ENCODE measurements at places on chromosomes 6 and 20.
A peak's percentile ranks its signal among the peaks of the same experiment; 100 is the strongest.

DNA sequence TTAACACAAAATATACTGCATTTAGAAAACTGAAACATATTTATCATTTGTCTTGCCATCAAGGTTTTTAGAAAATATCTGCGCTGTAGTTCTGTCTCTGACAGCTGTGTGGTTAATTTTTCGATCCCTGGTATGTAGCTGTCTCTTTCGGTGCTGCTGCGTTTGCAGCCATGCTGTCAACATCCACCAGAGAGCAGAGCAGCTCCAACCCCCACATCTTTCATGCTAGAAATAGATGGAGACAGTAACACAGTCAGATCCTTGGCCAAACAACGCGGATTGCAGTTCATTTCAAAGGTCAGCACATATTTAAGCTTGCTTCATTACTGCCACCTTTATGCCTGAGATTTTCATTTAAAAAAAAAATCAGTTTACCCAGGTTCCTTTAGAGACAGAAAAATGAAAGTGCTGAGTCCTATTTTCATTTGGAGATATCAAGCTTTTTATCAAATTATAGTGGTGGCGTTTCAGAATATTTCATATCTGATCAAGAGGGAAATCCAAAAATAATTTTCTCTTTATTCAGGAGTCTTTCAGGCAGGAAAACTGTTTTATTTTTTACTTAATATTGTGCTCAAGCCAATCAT, 157.7 kb upstream of the MMS22L start:
- no peak for DNase-seq

- DNase-seq, result no peak
These were observed 232.7 kb upstream of the TENT5A start for GRCh38 chr6:81985191-81985590.

DNA sequence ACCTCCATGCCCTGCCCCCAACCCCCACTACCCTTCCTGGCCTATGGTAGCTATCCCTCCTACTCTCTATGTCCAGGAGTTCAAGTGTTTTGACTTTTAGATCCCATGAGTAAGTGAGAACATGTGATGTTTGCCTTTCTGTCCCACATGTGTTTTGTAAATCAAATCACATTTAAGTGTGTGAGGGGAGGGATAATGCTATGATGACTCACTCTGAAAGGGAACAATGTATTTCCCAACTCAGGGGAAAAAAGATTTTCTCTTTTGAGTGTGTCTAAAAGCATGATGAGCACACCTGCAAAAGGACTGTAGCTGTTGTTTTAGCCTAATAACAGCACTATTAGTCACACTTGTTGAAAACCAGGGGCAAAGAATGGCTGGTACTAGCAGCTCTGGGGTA, 193.7 kb downstream of the GJA10 start:
- DNase-seq, result no peak

GRCh38 chr6:110933912-110934311, 24.6 kb upstream of the GTF3C6 start:
- no peak for DNase-seq

DNA sequence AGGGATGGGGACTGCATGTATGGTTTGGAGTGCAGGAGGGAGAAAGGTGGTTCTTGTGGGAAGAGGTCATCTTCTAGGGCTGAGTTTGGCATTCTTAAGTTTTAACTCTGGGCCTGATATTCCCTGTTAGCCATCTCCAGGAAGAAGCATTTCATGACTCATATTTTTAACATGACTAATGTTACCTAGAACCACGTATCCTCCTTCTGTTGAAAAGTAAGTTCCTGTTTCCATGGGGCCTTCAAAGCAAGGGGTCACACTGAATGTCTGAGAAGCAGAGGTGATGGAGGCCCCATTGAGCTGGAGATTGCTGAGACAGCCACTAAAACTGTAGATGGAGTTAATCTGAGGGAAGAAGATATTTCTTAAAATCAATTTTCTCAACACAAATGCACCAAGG, 30.2 kb downstream of the FAM229B start:
- DNase-seq, result no peak

- DNase-seq, result peak; percentile 11
These were observed 32.1 kb downstream of the SF3B5 start for GRCh38 chr6:144063246-144063743.

GRCh38 chr6:88730611-88731011, 232.8 kb downstream of the RNGTT start:
- no peak for DNase-seq

DNA sequence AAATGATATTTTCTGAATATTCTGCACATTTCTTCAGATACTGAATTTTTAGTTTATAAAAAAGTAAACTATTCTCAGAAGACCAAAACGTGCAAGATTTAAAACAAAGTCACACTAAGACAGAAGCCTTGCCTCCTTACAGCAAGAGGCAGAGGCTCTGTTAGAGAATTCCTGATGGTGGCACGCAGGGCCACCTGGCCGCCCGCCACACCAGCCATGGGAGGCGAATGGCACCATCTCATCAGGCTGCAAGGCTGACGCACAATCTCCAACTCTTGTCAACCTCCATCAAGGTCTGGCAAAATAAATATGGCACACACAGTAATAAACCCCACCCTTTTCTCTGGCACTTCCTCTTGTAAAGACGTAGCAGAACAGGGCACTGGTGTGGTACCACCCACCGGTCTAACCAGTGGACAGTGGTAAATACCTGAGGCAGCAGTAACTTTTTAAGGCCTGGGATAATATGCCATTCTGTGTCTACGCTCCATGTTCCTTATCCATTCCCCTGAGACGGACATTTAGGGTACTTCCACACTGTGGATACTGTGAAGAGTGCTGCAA, 111.4 kb downstream of the WDR27 start:
- DNase-seq, result no peak

GRCh38 chr20:19026121-19026878, 186.1 kb upstream of the SLC24A3 start:
- no peak for DNase-seq

DNA sequence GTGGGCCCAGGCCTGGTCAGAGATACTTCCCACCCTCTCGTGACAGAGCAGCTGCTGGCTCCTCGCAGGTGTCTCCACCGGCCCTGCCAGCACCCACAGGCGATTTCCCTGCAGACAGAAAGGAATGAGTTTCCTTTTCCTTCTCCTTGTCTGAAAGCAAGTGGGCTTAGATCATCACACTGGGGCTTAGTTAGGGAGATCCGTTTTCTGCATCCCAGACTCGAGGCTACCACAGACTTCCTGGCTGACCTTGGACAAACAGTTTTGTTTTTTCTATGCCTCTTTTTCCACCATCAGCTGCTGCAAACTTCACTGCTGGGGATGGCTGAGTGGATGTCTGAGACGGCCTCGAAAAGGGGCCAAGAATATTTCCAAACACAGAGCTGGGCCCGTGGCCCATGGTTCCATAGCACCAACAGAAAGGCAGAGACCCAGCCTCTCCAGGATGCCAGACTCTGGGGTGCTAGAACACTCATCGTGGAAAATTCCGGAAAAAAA, 86.5 kb downstream of the BANF2 start:
- no peak for DNase-seq

- DNase-seq, result peak; percentile 53
These were observed 17.3 kb downstream of the GABRR2 start for GRCh38 chr6:89297695-89298351.

DNA sequence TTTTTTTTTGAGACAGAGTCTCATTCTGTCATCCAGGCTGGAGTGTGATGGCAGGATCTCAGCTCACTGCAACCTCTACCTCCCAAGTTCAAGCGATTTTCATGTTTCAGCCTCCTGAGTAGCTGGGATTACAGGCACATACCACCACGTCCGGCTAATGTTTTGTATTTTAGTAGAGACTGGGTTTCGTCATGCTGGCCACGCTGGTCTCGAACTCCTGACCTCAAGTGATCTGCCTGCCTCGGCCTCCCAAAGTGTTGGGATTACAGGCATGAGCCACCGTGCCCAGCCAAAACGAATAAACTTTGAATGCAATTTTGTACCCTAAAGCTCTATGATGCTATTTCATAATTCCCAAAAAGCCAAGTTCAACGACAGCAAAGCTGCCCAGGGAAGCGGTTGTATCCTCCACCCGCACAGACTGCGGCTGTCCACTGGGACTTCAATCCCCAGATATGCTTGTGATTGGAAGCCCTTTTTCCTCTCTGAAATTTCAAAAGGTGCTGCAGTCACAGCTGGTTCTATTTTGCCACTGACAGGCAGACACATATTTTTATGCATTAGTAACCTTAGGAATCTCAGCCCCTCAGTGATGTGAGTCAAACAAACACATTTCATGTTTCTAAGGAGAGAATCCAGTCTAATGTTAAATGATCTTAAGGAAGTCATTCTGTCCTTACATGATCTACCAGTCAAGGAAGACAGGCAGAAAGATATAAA, 8.7 kb upstream of the RAMACL start:
- DNase-seq, result no peak

GRCh38 chr20:373171-373890, 7.2 kb upstream of the TRIB3 start:
- no peak for DNase-seq

DNA sequence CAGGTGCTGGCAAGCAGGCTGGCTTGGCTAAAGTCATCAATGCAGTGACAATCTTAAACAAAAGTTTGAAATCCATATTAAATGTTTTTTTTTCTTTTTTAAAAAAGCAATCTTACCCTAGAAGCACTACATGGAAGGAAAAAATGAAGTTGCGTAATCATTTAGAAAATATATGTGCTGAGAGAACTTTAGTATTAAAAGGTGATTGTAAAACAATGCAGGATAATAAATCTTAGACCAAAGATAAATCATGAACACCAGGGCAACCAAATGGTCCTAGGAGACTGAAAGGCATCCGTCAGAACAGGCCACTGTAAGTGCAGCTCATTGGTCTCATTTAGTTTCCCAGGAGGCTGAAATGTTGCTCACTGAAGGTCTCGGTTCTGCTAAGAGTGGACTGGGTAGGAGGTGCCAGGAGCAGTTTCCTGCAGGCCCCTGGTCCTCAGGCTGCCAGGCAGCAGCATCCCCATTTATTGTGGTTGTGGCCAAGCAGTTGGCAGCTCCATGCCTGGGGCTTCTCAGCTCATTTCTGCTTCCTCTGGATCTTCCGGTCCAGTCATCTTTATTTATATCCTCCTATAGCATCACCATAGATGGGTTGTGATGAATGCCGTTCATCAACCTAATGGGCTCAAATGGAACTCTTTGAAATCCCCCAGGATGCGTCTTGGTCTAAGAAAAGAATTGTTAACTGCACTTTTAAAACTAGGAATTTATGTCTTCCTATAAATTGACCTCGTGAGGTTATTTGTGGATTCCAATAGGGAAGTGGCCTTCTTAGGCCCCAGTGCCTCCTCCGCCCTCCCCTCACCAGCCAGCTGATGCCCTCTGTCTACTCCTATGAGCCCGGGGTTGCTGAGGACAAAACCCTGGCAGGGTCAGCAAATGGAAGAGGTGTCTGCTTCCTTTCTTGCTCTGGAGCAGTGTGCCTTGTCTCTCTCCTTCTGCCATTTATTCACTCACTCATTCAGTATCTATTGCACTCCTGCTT, 269.0 kb downstream of the UST start:
- DNase-seq, result no peak

DNA sequence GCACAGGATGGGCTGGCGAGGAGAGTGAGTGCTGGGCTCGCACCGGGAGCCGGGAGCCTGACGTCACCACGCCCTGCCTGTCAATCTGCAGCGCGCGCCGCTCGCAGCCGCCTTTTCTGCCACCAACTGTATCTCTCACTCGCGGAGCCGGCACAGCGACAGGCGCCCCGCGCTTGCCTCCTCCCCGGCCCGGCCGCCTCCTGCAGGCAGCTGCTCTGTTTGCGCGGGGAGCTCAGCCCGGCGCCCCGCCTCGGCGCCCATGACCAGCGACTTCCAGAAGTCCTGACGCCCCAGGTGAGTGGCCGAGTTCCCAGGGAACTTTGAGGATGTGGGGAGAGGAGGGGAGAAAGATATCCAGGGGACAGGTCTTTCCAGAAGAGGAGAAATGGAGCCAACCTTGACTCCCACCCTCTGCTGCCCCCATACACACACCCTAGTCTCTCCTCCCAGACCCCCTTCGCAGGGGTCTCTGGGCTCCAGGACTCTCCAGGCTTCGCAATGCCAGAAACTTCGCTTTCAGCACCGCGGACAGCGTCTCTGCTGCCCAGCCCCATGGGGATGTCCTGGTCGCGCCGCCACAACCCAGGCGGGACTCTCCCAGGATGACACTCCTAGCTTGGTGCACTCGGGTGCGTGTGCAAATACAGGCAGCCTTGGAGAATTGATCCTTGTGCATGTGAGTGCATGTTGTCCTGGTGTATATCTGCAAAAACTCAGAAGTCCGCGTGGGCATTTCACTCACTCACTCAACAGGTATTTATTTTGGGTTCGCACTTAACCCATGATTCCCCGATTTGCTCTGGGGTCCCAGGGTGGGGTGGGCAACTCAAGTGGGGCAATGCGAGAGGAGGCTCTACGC, at the start of gene GPR6:
Gene GPR6, plus strand, starts transcription at position 138 of the 859 bp plus-strand sequence. CDS start 802 bp downstream, outside the sequence.
- DNase-seq, result peak; percentile 34

DNA sequence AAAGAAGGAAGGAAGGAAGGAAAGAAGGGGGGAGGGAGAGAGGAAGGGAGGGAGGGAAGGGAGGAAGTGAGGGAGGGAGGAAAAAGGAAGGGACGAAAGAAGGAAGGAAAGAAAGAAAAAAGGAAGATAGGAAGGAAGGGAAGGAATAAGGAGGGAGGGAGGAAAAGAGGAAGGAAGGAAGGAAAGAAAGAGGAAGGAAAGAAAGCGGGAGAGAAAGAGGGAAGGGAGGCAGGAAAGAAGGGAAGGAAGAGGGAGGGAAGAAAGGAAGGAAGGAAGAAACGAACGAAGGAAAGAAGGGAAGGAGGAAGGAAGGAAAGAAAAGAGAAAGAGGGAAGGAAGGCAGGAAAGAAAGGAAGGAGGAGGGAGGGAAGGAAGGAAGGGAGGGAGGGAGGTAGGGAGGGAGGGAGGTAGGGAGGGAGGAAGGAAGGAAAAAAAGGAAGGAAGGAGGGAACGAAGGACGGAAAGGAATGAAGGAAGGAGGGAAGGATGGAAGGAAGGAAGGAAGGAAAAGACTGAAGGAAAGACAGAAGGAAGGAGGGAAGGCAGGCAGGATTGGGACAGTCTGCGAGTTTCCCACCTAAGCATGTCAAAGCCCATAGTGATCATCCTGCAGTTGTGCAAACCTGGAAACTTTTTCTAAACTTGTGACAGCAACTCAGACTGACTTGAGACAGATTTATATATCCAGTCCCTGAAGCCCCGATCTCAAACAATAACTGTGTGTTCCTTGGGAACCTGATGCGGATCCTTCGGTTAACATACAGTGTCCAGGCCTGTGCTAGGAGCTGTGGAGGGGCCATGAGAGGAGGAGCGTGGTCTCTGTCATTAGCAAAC, 59.8 kb upstream of the IYD start:
- DNase-seq, result no peak

- DNase-seq, result no peak
These were observed 689 bp upstream of the PFDN4 start for GRCh38 chr20:54207053-54207742.

DNA sequence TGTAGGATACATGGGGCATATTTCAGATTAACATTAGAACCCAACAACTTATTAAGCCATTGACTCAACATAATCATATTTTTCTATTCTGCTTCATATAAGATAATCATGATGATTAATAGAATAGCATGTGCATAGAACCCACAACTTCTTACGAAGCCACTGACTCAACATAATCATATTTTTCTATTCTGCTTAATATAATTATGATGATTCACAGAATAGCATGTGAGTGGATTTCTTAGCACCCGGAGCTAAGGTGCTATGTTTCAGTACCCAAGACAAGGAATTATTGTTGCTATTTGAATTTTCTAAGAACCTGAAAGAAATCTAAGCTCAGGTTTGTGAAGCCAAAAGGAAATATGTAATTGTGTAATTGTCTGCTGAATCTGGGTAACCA, 96.8 kb downstream of the TENT5A start:
- DNase-seq, result no peak

- no peak for DNase-seq
These were observed 39.5 kb downstream of the RNASET2 start for GRCh38 chr6:166916824-166917223.

Data from stimulated activated CD4-positive, alpha-beta T cell treated with anti-CD3 and anti-CD28 coated beads, Interleukin-2, amount 100 ng/mL, for 48 hours (primary cell).